ENCODE measurements at places on chromosomes 3 and 15.

DNA sequence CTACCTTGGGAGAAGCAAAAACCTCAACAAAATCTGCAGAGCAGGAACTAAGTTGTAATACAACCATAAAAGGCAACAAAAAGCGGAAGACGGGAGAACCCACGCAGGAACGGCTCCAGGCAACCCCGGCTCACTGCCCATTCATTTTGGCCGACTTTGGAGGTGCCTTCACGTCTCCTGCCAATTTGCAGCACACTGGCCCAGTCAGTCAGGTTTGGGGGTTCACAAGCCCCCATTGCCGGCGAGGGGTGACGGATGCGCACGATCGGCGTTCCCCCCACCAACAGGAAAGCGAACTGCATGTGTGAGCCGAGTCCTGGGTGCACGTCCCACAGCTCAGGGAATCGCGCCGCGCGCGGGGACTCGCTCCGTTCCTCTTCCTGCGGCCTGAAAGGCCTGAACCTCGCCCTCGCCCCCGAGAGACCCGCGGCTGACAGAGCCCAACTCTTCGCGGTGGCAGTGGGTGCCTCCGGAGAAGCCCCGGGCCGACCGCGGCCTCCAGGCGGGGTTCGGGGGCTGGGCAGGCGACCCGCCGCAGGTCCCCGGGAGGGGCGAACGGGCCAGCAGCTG is 463 bp downstream of the TERC start:
- no peak for DNase-seq

DNA sequence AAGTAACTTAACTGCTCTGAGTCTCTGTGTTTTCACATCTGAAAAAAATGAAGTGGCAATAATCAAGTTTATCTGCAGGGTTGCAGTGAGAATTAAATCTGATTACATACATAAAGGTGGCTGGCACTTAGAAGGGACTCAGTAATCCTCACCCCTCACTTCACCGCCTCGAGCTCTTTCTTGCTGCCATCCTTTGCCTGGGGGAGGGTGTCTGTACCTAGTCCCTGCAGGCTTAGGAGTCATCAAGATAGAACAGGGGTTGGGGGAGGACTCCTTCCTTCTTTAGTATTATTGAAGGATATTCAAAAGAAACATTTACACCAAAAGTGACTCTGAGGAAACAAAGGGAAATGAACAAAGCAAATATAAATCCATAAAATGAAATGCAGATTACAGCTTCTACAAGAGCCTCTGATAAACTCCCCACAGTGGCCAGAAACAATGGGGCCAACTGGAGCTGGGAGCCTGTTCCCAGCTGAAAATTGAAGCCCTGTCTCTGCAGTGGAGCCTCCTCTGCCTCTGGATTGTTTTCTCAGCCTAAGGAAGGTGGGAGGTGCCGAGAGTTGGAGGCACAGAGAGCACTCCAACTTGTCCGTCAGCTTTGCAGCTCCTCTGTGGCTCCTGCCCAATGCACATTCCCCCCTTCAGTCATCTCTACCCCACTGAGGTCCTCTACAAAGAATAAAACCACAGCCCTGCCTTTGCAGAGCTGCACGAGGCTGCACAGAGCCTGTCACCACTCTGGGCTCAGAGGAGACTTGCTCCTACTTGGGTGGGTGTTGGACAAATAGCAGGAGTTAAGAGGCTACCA is 41.8 kb downstream of the CRYGS start:
- DNase-seq: no peak

- no peak for DNase-seq
Observed at GRCh38 chr3:76352051-76352450, 566.7 kb upstream of the ZNF717 start.

DNA sequence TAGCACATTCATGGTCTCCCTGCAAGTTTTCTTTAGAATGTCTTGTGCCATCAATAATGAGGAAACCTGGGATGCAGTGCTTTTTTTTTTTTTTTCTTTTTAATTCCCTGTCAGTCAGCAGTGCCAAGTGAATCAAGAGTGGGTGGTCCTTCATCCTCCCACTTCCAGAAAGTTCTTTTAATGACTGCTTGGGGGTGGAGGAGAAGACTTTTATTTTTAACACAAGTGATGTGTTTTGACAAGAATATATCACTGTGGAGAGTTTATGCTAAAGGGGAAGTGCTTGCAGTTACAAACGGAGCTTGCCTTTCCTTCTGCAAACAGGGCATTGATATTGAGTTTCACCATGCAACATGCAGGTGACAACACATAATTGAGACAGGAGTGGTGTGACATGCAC is 69.7 kb downstream of the CACNA2D3 start:
- DNase-seq: no peak

Data from thoracic aorta (tissue), 2 donors.